Foreskin fibroblast (primary cell): ENCODE measurements at places on chromosomes 7 and 10.
A peak's percentile ranks its signal among the peaks of the same experiment; 100 is the strongest.

GRCh38 chr10:86170255-86171108 lies 196.1 kb downstream of the GRID1 start:
- DNase-seq, result no peak

GRCh38 chr7:133491846-133492652 lies 239.2 kb downstream of the EXOC4 start:
- DNase-seq, result peak; percentile 13

GRCh38 chr7:151427705-151428377 lies 12.1 kb downstream of the CRYGN start:
- DNase-seq, result no peak

GRCh38 chr10:22343731-22344130 lies 1.6 kb upstream of the SPAG6 start:
- no peak for DNase-seq

DNA sequence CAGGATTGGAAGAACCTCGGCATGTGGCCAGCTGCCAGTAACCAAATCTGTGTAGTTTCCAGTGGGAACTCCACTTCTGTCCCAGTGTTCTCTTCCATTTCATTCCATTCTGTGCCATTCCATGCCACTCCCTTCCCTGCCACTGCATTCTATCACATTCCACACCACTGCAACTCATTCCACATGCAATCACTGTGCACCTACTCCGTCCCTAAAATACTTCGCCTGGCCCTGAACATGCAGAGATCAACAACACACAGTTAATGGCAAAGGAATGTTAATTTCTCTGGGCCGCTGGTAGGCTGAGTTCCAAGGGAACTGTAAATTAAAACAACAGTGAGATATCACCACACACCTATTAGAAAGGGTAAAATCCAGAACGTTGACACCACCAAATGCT lies 64.8 kb downstream of the AKR1B1 start:
- DNase-seq, result no peak

GRCh38 chr7:92696584-92696983 lies 106.4 kb upstream of the FAM133B start:
- no peak for DNase-seq

DNA sequence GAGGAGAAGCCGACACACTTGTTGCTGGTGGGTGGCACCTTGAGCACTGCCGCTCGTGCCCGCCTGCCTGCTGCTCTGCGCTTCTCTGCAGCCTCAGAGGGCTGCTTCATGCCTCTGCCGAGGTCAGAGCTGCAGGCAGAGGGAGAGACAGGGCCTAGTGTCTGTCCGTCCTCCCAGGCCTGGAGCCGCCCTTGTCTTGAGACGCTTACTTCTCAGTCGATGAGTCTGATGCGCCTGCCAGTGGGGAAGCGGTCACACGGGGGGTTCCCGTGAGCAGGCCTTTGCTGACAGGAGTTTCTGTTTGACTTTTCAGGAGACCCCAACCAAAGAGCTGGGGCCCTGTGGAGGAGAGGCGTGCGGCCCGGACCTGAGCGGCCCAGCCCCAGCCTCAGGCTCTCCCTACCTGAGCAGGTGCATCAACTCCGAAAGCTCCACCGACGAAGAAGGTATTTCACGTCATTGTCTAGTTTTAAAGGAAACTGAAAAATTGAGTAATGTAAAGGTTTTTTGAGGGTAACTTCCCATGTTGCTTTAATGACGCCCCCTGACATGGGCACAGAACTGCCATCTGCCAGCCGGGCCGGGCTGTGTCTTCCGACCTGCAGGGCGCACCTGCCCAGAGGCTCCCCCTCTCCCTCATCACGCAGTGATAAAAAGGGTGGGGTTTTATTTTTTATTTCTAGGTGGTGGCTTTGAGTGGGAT lies 7.8 kb upstream of the BHLHA15 start:
- no peak for DNase-seq

GRCh38 chr7:66558660-66559465 lies 69.8 kb upstream of the KCTD7 start:
- peak; percentile 53 for DNase-seq

DNA sequence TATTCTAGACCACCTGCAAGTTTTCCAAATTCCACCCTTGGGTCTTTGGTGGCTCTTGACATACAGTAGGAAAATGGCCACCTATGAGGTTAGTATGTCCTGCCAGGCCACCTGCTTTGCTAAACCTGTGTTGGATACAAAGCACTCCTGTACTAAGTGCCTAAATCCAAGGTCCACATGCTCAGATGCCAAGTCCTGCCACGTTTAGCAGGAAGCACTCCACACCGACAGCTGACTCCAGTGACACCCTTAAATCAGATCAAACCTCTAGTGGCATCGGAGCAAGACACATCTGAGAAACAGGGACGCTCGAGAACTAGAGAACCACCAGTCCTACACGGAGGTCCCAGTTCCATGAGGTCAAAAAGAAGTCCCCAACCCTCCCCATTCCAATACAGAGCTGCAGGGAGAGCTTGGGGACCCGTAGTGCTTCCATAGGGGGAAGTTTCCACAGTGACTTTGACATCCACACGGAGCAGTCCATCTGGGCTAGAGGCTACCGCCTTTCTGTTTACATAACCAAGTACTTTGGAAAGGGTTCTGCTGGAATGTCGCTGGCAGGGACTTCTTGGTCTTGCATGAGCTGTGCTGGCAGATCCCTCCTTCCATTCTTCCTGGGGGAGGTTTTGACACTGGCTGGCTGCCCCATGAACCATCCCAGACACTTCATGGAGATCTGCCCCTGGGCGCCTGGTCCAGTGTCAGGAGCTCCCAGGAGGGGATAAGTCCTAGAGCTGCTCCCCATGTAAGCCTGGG lies 290.6 kb downstream of the PRPF18 start:
- peak; percentile 71 for DNase-seq

DNA sequence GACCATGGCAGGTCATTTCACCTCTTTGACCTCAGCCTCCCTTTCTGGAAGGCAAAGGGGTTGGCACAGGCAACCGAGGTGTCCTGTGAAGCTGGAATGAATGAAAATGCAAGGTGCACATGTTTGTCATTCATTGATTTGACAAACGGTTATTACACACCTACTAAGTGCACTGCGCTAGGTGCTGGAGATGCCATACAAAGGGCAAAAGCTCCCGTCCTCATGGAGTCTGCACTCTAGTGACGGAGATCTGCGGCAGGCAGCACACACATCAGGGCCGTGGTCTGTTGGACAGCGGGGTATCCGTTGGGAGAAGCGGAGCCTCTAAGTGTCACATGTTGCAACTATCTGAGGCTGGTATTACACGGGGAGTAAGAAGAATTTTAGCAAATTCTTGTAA lies 44.2 kb downstream of the PRF1 start:
- DNase-seq, result no peak

- no peak for DNase-seq
Measured at GRCh38 chr10:97981816-97982215, 48.6 kb downstream of the CRTAC1 start.

DNA sequence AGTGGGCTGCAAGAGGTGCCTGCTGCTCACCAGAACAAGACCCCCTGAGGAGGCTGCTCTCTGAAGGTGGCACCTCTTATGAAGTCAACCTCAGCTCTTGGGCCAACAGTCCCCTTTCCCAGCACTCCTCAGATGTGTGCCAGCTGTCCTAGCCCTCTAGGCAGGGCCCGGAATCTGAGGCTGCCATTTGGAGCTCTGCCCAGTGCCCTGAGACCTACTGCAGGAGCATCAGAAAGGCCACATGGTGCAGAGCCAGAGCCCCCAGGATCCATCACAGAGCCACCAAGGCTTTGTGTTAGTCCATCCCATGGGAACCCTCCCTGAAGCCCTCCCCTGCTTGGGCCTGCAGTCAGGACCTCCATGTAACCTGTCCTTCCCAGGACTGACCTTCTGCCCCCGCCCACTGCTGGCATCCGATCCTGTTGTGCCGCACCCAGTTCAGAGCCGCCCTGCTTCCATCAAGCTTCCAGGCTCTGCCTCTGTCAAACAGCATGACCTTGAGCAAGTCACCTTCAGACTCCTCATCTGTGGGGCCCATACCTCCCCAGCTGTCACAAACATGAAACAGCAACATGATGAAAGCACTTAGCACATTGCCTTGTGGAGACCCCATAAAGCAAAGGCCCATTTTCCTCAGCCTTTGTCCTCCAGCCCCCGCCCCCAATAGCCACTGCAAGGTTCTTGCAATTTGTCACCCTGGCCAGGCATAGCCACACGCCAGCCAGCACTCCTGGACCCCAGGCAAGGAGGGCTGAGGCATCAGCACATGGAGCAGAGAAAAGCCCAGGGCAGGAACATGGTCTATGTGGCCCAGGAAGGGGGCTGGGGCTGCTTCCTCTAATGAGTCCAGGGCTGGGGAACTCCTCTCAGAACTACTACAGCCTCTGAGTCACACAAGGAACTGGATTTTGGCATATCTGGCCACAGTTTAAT lies 51.7 kb downstream of the GRID1 start:
- no peak for DNase-seq

- DNase-seq, result no peak
Measured at GRCh38 chr7:7272294-7272693, 90.0 kb downstream of the C1GALT1 start.

GRCh38 chr7:107966711-107967110 lies 36.2 kb downstream of the LAMB1 start:
- DNase-seq, result peak; percentile 80

GRCh38 chr10:111108441-111108840 lies 31.6 kb downstream of the ADRA2A start:
- DNase-seq, result no peak

DNA sequence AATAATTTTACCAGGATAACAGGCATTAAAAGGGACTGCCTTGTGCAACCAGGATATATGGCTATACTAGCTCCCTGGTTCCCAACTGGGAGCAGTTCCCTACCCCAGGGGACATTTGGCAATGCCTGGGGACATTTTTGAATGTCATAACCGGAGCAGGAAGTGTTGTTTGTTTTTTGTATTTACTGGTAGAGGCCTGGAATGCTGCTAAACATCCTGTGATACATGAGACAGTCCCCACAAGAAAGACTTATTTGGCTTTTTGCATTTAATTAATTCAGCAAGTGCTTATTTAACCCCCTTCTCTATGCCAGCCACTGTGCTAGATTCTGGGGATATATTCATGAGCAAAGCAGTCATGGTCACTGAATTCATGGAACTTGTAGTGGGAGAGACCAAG lies 181.2 kb downstream of the BBS9 start:
- DNase-seq, result no peak

DNA sequence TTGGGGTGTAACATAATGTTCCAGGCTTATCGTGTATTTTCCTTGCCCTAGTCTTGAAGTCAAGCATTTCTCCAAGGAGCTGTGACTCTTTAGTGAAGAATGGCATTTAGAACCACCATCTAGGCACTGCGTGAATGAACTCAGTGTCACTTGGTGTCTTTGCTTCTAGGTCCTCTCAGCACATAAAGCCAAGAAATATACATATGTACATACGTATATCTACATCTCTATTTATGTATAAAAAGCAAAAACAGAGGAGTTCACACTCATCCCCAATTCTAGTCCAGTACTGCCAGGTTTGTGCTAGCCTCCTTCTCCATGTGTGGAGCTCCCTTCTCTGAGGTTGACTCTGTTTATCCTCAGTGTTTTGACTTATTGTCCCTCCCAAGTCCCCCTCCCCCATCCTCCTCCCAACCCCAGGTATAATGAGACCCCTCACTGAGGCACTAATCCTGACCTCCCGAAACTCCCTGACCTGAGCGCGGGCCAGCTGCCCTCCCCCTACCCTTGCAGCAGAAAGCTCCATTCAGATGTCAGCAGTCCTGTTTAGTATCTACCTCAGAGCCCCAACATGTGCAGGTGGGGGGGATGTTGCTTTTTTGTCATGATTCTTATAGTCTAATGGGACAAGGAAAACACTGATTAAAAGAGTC lies 61.5 kb downstream of the GDI2 start:
- peak; percentile 7 for DNase-seq

GRCh38 chr7:96244992-96245292 lies 77.0 kb downstream of the SLC25A13 start:
- DNase-seq, result no peak

DNA sequence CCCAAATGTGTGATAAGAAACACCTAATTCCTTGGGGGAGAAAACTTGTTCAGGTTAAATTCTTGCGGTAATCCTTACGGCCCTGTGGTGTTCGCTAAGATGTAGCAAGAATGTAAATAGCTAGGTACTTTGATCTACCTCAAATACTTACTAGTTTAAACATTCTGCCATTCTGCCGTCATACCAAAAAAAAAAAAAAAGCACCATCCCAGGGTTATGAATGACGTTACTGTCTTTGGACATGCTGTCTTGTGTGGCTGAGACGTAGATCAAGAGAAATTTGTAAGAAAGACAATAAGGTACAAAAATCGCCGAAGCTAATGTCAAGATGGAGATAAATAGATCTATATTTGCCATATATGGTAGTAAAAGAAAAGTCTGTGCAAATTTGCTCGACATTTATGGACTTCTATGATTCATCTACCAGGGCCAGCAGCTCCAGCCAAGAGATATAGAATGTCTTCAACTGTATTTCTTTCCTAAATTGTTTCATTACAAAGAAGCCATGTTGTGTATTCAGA lies 195.6 kb downstream of the CUX1 start:
- DNase-seq, result peak; percentile 40

DNA sequence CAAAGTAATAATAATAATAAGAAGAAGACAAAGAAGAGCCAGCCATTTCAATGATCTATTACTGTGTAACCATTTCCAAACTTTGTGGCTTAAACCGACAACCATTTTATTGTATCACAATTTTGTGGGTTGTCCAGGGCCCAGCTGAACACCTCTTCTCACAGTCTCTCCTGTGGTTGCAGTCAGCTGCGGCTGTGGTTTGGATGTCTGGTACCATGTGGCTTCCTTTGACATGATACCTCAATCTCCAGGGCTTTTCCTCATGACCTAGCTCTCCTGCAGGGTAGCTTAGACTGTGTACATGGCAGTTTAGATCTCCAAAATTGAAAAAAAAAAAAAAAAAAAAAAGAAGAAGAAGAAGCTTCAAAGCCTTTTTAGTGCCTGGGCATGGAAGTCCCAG lies 72.6 kb upstream of the NFKB2 start:
- no peak for DNase-seq

GRCh38 chr7:47254081-47254977 lies 327.6 kb downstream of the TNS3 start:
- DNase-seq, result peak; percentile 51

GRCh38 chr7:1720326-1720725 lies 50.2 kb downstream of the ELFN1 start:
- no peak for DNase-seq

- DNase-seq, result peak; percentile 74
Measured at GRCh38 chr7:111363099-111363498, 199.2 kb downstream of the IMMP2L start.
